ENCODE measurements at places on chromosomes 2 and 18.

DNA sequence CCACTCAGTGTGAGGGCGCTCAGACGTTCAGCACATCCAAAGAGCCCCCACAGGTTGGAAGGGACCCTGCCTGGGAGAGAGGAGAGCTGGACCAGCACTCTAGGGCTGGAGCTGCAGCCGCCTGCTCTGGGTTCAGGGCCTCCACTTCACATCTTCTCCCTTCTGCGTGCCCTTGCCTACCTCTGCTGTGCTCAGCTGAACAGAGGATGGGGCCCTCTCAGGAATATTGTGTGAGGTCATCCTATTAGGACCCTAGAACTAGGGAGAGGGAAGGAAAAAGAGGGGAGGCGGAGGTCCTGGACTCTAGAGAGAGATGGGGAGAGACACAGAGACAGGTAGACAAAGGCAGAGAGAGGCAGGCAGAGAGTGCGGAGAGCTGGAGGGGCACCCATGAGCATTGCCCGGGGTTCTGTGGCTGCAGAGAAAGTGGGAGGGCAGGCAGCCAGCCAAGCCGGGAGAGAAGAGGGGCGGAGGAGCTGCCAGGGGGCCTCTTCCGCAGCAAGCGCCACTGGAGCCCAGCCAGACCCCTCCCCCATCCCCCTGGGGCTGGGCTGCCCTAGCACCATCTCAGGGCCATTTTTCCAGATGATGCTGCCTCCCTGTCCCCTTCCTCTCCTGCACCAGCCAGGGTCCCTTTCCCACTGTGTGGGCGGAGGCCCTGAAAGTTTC is 8.3 kb upstream of the TNS1 start:
- DNase-seq, result no peak

DNA sequence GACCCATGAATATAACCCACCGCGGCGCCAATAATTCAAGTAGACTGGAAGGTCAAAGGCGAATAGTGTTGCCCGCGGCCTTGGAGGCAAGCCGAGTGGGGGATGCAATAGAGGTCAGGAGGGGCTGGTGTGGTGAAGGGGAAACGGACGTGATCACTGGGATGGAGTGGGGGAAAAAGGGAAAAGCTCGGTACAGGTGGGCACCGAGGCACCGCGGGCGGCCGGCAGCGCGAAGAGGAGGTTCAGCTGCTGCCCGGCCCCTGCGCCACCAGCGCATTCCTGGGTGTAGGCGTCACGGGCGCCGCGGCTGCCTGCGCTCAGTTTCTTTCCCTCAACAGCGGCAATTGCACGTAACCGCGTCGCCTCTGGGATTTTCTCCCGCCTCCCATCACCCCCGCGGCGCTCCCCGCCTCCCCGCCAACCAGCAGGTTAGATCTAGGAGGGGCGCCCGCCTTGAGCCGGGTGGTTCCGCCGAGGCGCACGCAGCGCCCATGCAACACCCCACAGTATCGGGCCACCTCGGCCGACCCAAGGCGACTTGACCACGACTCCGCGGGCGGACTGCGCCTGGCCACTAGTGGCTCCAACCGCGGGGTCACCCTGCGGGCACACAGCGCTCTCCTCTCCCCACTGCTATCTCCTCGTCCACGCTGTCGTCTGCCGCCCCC is 1.5 kb downstream of the RND3 start:
- no peak for DNase-seq

- DNase-seq, result no peak
Observed at GRCh38 chr2:133908171-133908570, 339.9 kb upstream of the NCKAP5 start.

DNA sequence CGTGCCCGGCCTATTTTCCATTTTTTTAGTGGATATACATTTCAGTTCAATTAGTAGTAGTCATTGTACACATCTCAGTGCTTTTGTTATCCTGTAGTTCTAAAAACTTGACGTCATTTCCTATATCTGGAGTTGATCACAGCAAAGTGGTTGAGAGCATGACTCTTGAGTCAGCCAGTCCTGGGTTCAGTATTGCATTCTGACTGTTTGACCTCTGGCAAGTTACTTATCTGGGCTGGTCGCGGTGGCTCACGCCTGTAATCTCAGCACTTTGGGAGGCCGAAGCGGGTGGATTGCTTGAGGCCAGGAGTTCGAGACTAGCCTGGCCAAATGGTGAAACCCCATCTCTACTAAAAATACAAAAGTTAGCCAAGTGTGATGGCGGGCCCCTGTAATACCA is 50.4 kb upstream of the PPM1B start:
- DNase-seq, result no peak

GRCh38 chr2:7145707-7146106 is 228.5 kb downstream of the RNF144A start:
- DNase-seq, result no peak

GRCh38 chr2:203177361-203177760 is 61.5 kb upstream of the CYP20A1 start:
- no peak for DNase-seq

- no peak for DNase-seq
Observed at GRCh38 chr2:129699781-129700573, 279.5 kb upstream of the RAB6C start.

DNA sequence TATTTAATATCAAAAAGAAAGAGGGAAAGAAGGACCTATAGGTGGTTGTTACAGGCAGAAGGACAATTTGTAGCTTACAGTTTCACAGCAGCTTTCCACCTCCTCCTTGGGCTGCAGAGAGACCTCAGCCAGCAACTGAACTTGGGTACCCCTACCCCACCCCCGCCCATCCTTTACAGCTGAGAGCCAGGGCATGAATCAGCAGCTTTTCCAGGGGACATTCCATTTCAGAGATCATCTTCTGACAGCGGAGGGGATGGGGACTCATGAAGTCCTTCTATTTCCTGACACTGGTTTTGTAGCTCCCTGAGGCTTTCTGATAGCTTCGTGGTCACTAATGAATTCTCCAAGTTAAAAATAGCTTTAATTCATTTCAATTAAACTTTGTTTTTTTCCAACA is 96.4 kb downstream of the ITGB1BP1 start:
- no peak for DNase-seq

DNA sequence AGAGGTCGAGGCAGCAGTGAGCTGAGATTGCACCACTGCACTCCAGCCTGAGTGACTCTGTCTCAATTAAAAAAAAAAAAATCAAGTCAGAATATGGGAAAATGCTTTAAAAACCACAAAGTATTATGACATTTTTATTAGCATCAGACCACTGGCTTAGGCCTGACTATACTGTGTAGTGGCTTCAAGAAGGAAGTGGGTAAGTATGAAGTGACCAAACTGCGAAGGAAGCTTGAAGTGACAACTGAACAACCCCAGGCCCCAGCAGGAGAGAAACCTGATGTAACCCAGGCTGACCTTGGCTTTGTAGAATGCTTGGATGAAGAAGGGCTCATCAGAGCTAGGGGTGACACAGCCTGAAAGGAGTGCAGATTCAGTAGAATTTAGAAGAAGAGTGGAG is 21.4 kb upstream of the HAAO start:
- no peak for DNase-seq

DNA sequence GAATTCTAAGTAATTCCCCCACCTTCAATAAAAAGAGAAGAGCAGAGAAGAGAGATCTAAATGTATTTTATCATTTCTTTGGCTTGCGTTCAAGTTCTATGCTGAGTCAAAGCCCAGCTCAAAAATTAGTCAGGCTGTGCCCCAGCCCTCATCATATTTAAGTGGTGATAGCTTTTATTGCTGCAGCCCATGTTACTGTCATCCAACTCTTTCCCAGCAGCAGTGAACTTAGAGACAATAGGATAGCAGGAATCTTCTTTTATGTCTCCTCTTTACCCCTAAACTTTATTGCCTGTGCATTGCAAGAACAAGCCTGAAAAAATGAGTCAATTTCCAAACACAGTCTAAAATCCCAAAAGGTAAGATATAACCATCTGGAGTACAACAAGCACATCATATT is 1599.3 kb upstream of the PIK3C3 start:
- DNase-seq, result no peak

DNA sequence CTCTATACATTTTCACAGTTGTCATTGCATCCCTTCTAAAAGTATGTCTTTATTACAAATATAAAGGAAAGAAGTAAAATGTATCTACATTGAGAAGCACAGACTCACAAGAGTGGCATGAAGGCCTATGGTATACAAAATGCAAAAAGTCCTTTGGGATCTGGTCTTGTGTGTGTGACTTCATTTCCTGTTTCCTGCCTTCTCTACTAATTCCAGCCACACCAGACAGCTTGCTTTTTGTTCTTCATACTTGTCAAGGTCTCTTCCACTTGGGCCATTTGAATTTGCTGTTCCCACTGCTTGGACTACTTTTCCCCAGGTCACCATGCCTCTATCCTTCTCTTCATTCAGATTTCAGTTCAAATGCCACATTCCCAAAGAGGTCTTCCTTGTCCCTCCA is 6.7 kb upstream of the PNO1 start:
- no peak for DNase-seq

- DNase-seq, result peak; percentile 82
Observed at GRCh38 chr2:12716282-12717190, at the start of gene TRIB2. Gene TRIB2, plus strand, starts transcription at chr2:12716936. Its CDS starts 1,372 bp downstream, at chr2:12718308.

- DNase-seq, result no peak
Observed at GRCh38 chr2:68565858-68566257, 77.5 kb upstream of the PROKR1 start.

- DNase-seq, result no peak
Observed at GRCh38 chr2:154898269-154898668, 199.8 kb downstream of the KCNJ3 start.

DNA sequence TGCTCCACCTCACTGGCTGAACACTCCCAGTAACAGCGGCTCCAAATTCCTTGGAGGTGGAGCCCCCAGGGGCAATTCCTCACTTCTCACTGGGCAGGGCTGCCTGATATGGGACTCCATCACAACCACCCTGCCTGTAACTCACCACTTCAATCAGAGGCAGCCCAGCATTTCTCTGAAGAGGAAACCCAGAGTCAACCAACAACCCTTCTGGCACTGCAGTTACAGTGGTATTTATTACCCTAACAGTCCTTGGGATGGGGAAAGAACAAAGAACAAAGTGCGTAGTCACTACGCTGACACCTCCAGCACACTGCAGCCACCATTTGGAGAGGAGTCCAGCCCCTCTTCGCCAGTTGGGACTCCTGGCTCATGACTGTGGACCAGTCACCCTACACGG is 85.7 kb upstream of the GALNT13 start:
- DNase-seq, result no peak

- DNase-seq, result no peak
Observed at GRCh38 chr2:30272761-30273573, 41.6 kb downstream of the LBH start.

GRCh38 chr2:102021779-102022178 is 30.0 kb downstream of the IL1R2 start:
- DNase-seq, result no peak

DNA sequence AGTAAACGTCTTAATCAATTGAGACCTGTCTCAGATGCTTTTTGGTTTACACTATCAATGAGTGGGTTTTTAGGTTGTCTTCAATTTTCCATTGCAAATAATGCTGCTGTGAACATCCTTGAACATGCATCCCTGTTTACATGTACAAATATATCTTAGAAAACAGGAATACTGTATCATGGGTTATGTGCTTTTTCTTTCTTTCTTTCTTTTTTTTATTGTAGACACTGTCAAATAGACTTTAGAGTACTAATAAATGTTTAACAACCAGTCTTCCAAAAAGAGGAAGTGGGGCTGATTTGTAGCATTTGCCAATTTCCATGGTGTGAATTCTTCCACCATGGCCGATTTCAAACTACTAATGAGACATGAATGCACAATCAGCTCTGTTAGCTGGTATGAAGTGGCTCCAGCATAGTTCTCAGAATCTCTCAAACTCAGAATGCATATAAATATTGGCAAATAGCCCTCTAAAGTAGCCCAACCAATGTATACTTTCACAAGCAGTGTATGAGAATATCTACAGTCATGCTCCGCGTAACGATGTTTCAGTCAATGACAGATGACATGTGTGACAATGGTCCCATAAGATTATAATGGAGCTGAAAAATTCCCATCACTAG is 50.3 kb upstream of the B3GNT2 start:
- no peak for DNase-seq

DNA sequence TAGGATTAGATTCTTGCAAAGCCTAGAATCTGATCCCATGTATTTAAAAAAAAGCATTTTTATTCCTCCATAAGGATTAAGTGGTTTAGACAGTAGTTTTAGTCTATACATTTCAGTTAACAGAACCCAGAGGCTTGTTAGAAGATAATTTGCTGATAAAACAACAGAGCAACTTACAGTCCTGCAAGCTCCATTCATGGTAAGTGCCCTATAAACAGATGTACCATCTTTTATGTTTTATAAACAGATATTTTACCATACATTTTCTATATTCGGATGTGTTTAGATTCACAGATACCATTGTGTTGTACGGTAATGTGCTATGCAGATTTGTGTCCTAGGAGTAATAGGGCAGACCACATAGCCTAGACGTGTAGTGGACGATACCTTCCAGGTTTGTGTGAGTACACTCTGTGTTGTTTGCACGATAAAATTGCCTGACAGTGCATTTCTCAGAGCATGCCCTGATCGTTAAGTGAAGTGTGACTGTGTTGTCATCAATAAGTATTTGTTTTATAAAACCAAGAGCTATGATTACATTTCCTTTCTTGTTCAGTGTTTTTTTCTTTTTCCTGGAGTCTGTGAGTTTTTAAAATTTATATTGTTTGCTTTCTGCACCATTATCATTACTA is 54.2 kb downstream of the CERS6 start:
- no peak for DNase-seq

DNA sequence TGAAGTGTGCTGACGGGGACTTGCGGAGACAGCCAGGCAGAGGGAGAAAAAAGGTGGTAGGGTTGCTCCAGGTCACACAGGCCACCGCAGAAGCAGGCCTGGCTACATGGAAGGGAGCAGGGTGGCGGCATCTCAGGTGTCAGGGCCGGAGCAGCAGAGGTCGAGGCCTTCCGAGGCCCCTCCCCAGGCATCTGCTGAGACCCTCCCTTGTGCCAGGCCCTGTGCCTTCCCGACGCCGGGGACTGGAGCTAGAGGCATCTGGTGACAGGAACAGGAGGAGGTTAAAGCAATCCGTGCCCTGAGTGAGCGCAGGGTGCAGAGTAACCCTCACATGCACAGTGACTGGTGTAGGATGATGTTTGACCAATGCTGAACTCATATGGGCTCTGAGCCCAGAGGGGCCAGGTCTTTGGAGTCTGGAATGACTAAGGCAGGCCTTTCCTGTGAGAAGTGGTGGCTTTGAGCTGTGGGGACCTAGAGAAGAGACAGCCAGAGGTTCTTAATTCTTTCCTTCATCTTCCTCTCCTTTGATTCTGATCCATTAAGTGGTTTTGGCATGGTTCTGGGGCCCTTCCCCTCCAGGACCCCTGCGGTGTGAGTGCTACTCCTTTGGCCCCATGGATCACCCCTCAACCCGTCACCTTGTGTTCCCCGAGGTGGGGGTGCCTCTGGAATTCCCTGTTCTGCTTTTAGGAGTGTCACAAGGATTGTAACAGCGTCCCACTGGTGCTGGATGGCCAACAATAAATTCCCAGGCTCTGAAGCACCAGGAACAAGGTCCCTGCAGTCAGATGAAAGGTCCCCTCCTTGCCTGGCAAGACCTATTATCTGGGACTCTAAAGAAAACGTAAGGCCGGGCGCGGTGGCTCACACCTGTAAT is 72.1 kb downstream of the KLHL29 start:
- no peak for DNase-seq

- DNase-seq, result no peak
Observed at GRCh38 chr2:19943189-19943588, 41.4 kb upstream of the TTC32 start.
